SK-N-DZ (cell line): ENCODE measurements at places on chromosomes 7 and 10.

GRCh38 chr7:137458399-137458798 is 114.9 kb upstream of the PTN start:
- no peak for DNase-seq

DNA sequence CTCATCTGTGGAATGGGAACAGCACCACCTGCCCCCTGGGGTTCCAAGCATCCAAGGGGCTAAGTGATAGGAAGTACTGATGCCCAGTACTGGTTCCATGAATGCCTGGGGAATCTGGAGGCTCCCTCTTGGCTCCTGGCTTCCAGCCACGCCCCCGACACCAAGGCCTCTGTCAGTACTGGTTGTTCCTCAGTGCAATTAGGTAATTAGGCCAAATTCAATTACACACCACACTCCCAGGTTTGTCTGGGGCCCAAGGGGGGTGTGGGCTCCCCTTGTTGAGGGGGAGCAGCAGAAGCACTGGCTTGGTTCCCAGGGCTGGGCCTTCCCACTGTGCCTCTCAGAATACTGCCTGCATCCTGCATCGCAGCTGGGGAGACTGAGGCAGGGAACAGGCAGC is 114.4 kb upstream of the PPIF start:
- DNase-seq, result no peak

- no peak for DNase-seq
Measured at GRCh38 chr10:63003816-63004453, 129.2 kb upstream of the NRBF2 start.

DNA sequence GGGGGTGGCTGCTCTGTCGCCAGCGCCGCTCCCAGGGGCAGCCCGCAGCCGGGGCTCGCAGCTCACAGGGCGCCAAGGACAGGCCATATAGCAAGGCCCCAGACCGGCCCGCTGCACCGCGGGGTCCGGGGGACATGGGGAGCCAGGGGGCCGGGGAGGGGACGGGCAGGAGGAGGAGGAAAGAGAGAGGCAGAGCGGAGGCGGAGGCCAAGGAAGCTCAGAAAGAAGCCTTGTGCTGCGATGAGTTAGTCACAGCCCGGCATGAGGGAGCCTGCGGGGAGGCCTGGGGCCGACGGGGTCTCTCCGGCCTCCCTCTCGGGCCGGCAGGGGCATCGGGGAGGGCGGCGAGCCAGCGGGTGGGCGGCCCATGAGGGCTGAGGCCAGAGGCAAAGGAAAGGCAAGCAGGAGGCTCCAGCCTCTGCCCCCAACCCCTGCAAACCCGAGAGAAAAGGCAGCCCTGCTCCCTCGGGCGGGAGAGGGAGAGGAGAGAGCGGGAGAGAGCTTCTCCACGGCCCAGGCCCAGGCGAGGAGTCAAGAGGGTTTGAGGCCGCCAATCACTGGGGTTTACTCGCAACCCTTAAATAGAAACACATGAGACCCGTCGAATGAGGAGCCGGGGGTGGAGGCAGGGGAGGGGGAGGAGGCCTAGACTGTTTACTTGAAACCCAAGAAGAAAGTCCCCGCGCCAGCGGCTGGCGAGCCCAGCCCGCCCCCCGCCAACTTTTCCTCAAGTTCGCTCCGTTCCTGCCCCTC is 167.9 kb downstream of the NEURL1 start:
- no peak for DNase-seq

DNA sequence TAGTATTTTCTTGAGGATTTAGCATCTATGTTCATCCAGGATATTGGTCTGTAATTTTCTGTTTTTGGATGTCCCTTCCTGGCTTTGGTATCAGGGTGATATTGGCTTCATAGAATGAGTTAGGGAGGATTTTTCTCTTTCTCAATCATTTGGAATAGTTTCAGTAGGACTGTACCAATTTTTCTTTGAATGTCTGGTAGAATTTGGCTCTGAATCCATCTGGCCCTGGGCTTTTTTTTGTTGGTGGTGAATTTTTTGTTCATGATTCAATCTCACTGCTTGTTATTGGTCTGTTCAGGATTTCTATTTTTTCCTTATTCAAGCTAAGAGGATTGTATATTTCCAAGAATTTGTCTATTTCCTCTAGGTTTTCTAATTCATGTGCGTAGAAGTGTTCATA is 192.7 kb downstream of the KIF20B start:
- DNase-seq, result no peak

DNA sequence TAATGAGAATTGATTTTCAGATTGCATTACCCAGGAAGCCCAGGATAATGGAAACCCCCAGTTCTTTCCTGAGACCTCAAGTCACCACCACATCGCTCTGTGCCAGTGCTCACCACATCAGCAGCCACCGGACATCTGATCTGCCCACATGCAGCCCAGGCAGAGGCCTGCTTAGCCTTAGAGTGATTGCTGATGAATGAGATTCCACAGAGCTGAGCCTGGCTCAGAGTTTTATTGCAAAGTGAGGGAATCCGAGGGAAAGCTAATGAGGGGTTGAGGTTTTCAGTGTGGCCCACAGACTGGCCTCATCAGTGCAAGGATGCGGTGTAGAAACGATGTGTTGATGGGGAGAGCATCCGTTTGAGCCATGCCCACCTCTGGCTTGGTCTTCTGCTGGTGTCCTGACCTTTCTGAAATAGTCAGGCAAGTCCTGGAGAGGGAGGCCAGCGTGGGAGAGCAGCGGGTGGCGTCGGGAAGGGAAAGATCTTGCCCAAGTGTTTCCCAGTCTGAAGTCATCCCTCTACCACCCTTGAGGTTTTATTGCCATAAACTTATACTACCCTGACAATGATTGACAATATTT is 120.3 kb downstream of the ITIH5 start:
- DNase-seq, result peak; percentile 24

DNA sequence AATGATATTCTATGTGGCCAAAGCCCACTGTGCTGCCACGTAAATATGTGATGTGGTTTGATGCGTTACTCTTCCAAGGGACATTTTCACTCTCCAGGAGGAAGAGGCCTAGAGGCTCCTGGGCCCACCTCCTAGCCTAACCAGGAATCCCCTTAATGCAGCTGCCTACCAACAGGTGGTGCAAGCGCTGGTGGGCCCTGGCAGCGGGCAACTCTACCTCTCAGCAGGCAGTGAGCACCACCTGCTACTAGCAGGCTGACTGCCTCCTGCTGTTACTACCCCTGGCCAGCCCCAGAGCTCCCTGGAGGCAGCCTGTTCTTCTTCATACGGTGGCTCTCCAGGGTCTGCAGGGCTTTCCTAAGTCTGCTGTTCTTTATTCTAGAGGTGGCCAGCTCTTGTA is 62.8 kb downstream of the CDH23 start:
- no peak for DNase-seq

DNA sequence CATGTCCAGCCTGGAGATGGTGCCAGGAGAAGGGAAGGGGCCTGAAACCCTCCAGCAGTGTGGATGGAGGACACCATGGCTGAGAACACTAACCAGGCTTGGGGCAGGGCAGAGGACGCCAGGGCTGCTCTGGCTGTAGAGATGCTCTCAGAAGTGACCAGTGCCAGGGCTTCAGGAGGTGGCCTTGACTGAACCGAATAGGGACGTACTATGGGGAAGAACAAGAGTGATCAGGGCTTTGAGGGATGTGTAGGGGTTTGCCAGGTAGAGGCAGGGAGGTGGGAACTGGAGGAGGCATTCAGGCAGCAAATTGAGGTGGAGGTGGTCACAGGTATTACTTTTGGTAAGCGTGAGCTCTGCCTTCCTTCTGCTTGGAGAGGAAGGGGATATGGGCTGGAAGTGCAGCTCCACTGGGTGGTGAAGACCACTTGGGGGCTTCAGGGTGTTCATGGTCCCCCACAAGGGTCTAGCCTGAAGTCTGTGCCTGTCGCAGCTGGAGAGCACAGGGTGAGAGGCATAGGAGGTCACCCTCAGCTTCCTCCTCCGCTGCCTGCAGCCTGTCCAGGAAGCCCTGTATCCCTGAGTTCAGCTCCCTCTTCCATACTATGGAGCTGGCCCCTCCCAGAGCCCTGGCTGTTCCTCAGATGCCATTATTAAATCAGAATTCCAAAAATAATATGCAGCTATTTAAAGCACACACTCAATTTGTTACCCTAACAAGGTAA is 27.8 kb downstream of the ADCY1 start:
- DNase-seq, result no peak

DNA sequence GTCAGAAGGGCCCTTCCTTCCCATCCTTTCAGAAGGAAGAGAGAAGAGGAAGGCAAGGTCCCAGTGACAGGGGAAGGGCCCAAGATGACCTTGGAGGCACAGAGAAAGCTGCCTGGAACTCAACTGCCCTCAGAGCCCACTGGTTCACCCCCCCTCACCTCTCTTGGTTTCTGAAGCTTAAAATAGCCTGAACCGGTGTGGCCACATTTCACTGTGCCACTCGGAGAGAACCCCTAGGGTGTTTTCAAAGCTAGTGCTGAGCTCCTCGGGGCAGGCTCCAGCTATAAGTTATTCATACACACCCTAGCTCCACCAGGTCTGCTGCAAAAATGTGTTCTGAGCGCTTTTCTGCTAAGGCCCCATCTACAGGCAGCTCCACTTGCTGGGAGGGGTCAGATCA is 60.9 kb upstream of the ADRB1 start:
- DNase-seq, result no peak

- no peak for DNase-seq
Measured at GRCh38 chr10:121624836-121625486, 26.7 kb upstream of the FGFR2 start.

DNA sequence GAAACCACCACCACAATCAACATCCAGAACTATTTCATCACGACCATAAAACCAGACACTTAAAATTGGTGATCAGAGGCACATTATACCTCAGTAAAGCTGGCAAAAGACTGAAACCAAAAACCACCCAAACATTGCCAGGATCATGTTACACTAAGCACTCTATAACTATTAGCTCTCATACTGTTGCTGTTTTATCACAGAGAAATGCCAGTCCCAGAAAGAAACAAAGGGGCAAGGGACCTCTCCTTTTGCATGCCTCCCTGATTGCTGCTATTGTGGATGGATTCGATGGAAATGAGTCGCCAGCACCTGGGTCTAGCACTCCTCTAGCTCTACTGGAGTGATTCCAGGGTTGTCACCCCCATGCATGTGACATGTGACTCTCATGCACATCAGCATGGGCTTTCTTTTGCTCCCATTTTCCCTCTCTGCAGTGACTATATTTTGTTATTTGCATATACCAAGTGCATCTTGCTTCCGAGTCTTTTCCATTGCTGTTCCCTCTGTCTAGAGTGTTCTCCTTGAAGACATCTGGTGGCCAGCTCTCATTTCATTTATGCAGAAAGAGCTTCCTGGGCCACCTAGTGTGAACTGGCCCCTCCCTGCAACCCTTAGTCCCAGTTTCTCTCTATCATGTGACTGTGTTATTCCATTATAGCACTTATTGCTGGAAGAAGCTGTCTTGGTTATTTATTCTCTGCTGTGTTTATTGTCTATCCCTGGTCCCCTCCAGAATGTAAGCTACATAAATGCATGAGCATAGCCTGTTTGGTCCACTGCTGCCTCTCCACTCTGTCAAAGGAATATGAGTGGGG is 300.6 kb downstream of the PLXNA4 start:
- DNase-seq, result no peak

DNA sequence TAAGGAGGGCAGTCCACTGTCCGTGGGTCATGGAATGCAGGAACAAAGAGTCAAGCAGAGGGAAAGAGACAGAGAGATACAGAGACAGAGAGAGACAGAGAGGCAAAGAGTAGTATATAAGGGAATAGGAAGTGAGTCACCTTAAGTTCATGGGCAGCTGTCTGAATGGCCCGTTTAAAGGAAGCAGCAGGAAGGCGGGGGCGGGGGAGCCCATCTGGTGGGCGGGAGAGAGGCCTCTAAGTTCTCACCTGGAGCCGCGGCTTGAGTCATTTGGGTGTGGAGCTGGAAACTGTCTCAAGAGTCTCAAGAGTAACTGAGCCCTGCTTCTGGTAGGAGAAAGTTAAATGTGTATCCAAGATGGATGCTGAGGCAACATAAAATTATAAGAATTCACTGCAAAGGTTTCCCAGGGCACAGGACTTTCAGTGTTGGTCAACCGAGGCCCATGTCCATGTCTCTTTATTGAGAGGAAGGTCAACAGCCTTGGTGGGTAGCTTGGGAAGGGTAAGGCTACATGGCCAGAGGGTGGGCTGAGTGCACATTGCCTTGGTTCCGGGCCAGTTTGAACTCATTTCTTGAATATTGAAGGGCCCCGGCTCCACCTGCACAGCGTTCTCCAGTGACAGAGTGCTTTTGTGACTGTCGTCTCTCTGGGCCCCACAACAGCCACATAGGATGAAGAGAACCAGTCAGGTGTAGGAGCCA is 85.5 kb upstream of the CACUL1 start:
- no peak for DNase-seq

- no peak for DNase-seq
Measured at GRCh38 chr10:111303887-111304286, 227.1 kb downstream of the ADRA2A start.

DNA sequence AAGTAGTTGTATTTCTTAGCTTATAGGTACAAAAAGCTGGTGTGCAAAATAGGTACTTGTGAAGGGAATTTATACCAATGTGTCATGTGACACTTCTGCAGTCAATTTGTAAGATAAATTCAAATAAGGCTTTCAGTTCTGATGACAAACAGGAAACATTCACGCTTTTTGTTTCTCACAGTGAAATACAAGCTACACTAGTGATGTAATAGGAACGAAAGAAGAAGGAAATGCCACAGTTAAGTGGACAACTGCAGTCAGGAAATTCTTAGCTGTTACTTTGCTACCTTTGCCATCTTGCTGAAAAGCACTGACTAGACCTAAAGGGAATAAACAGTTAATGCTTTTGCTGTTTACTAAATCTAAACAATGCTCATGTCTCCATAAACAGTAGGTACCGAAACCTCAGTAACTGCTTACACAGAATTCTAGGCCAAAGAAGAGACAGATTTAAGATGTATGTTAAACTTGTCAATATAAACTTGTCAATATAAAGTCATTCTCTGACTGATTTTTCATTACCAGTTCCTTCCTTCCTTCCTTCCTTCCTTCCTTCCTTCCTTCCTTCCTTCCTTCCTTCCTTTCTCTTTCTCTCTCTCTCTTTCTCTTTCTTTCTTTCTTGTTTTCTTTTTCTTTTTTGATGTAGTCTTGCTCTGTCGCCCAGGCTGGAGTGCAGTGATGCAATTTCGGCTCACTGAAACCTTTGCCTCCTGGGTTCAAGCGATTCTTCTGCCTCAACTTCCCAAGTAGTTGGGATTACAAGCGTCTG is 10.1 kb downstream of the OTUD1 start:
- DNase-seq, result no peak

DNA sequence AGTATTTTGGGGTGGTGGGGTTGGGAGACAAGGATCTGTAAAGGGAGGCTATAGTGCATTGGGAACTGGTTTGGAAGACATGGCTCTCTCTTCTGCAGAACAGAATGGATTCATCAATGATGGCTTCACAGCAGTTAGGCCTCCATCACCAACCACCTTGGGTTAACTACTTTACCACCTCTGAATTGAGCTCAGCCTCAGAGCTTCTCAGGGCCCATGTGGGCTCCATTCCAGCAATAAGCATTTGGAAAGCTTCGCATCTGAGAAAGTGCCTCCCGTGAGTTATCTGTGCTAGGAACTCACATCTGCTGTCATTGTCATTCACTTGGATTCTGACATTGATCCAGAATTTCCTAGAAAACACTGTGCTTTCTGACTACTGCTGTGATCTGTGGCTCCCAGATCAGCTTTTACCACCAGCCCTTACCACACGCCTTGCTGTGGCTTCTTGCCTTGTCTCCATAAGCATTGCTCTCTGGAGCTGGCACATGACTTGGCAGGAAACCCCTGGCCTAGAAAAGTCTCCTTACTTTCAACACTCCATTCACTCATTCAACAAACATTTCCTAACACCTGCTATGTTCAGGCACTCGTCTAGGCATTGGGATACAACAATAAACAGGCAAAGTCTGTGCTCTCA is 70.7 kb upstream of the ADO start:
- no peak for DNase-seq

GRCh38 chr10:49465736-49466135 is 69.8 kb upstream of the DRGX start:
- DNase-seq, result no peak

- no peak for DNase-seq
Measured at GRCh38 chr7:49010717-49011116, 86.4 kb downstream of the CDC14C start.
